ENCODE measurements at places on chromosomes 11 and 22.

DNA sequence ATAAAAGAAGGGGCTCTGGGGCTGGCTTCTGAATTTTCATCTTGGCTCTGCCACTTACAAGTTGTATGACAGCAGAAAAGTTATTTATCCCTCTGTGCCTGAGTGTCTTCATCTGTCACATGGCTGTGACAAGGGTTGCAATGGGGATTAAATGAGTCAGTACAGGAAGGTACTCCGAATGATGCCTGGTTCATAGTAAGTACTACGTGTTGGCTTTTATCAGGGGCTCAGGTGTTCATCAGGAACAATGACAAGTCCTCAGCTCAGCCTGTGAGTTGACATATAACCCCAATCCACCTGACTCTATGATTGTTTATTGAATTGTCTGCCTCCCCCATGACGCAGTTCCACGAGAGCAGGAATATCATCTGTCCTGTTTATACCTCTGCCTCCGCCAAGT lies 45.7 kb downstream of the PAMR1 start:
- DNase-seq: no peak

- no peak for DNase-seq
These were observed 160.7 kb upstream of the SEZ6L start for GRCh38 chr22:26008587-26008986.

- no peak for DNase-seq
These were observed 14.2 kb upstream of the RASD2 start for GRCh38 chr22:35526333-35526979.

- no peak for DNase-seq
These were observed 22.7 kb upstream of the IL17REL start for GRCh38 chr22:50035131-50035881.

GRCh38 chr11:57834852-57835251 lies 73.2 kb downstream of the CTNND1 start:
- DNase-seq: no peak

GRCh38 chr11:119356349-119357031 lies 10.0 kb upstream of the MFRP start:
- peak; percentile 78 for DNase-seq

DNA sequence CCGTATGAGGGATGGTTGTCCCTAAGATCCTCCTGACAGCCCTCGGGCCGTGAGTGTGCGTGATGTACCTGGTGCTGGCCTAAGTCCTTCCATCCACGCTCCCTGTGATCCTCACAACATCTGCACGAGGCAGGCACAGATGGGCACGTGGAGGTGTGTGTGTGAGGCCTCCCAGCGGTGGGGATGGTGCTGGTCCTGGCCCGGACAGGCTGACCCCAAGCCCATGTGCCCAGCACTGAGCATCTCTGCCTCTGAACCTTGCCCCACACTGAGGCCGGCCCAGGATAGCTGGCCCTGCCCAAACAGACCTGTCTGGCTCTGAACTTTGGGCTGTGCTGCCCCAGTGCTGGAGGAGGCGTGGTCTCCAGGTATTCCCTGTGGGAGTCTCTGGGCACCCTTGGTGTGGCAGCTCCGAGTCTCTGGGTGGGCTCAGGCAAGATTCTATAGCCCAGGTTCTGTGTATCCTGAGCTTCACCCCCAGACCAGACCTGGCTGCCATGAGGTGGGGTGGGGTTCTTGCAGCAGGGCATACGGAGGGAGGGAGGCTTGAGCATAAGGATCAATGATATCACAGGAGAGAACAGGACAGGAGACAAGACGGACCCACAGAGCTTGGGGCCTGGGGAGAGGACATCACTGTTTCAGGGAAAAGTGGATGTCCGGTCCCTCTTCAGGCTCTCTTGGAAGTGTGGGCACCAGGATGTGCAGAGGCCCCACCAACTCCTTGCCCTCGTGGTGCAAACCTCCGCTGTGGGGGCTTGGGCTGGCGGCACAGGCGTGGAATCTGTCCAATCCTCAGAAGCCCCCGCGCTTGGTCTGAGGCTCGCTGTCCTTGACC lies 881.8 kb downstream of the BRD1 start:
- no peak for DNase-seq

DNA sequence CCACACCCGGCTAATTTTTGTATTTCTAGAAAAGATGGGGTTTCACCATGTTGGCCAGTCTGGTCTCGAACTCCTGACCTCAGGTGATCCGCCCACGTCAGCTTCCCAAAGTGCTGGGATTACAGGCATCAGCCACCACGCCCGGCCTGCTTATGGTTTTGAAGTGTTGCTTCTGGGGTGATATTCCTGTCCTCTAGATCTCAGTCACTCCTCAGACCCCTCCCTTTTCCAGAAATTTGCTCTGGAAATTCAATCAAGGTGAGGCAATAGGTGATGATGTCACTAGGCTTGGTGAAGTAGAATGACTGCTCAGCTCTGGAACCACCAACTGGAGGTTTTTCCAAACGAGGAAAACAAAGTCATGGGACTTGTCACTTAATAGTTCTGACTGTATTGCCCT lies 36.6 kb upstream of the CREB3L1 start:
- DNase-seq: no peak

DNA sequence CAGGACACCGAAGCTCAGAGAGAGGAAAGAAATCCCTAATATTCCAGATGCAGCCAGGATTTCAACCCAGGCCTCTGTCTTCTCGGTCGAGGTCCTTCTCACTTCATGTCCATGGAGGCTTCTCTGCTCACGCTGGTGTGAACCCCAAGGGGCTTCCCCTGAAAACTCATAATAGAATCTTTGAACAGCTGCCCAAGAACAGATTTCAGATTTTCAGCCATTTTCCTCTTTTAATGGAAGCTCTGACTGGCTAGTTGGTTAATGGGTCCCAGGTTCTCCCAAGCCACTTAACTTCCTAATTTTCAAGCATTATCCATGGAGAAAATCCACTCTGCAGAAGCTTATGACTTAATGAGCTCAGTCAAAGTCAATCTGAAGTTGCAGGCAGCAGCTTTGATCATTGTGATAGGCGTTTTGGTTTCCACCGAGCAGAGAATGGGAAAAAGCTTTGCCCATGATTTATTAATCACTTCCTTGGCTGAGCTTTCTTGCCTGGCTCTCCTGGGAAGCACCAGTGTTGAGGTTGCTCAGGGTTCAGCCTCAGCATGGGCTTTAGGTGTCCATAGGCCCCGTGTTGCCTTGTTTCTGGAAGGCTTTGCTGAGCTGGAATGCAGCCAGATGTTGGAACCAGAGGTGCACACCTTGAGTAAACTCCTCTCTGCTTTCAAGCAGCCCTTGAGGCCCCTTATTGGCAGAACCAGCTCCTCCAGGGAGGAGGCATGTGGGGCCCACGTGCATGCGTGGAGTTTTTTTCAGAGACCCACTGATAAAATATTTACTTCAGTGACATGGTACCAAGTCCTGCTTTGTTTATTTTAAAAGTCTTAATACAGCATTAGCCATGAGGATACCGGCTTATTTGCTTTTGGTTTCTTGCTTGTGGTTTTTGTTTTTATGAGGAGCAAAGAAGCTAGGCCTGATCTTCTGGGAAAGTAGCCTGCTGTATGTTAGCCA lies 25.5 kb downstream of the LDLRAD3 start:
- DNase-seq: no peak

- DNase-seq: no peak
These were observed 10.3 kb downstream of the SEC14L4 start for GRCh38 chr22:30495041-30495784.

DNA sequence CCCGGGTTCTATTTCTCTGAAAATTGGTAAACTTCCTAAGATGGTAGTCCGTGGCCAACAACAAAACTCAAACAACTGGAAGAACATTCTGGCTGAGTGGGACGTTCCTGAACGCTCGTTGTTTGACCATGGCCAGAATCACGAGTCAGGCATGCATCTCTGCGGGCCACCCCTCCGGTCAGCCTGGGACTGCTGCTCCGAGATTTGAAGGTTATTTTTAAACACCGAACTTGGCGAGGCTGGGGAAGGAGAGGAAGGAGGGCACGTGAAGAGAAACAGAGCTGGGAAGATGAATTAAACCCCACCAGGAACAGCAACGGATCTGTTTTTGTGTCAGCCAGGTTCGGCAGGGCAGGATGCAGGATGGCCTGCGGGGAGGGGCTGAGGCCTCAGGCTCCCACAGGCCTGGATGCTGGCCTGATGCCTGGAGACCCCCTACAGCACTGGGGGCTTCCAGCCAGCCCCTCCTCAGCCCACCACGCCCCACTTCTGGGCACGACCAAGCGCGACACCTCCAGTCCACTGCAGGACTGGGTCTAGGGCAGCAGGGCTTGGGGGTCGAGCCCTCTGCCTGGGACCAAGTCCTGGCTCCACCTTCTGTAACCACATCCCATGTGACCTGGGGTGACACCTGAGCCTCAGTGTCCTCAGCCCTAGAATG lies 5.1 kb downstream of the SHISAL1 start:
- no peak for DNase-seq

GRCh38 chr11:63907808-63908530 lies 9.0 kb downstream of the RCOR2 start:
- DNase-seq: no peak

DNA sequence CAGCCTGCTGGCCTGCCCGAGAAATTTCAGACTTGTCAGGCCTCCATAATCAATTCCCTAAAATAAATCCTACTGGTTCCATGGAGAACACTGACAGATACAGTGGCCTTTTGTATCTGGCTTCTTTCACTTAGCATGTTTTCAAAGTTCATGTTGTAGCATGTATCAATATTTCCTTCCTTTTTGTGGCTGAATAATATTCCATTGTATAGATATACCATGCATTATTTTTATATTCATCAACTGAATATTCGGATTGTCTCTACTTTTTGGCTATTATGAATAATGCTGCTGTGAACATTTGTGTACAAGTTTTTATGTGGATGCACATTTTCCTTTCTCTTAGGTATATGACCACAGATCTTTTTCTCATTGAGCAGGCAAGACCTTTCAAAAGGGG lies 10.4 kb downstream of the SPTY2D1 start:
- DNase-seq: no peak

- DNase-seq: no peak
These were observed 1.5 kb downstream of the PTGDR2 start for GRCh38 chr11:60854140-60854846.

DNA sequence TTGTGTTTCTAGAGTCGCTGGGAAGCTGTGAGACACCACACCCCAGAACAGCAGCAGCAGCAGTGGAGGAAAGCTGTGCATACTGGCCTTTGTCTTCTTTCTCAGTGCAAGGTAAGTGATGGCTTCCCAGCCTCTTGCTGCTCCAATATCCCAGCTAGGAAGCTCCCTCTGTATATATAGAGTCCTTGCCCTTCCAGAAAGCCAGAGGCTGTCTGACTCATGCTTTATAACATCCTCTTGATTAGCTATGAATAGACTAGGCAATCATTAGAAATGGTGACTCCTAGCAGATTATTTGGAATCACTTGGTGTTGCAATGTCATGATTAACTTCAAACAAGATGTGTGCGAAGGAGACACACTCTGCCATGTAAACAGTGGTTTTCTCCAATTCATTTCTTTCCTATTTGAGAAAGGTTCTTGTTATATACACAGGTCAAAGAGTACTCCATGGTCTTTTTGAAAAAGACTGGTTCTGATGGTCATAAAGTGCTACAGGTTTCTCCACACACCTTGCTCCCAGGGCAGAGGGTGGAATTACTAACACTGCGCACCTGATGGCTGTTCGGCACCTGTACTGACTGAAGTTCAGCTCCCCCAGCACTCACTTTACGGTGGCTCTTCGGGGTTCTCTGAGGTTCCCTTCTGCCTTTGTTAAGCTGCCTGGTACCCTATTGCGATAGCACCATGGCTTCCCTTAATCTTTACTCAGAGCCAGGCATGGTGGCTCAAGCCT lies at the start of gene MMP1:
Gene MMP1, minus strand, starts transcription at position 149 of the 735 bp plus-strand sequence. Its CDS starts 68 bp downstream, at position 81.
- peak; percentile 71 for DNase-seq

DNA sequence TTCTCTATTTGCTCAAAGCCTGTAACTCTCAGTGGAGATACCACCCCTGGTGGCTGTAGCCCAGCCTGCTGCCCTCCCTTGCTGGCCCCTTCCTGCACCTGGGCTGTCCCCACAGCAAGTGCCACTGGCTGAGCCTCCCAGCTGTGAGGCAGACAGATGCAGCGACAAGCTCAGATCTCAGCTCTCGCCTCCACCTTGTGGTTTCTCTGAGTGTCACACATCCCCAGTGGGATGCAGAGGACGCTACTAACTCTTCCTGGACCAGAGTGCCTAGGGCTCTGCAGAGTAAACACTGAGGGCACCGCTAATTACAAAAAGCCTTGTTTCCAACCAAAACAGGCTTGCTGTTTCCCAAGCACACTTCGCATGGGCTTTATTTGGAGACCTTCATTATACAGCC lies 8.9 kb downstream of the YPEL1 start:
- DNase-seq: no peak

GRCh38 chr11:118215262-118215661 lies 9.5 kb downstream of the JAML start:
- no peak for DNase-seq

- no peak for DNase-seq
These were observed 68.3 kb upstream of the MYO18B start for GRCh38 chr22:25673713-25674112.

DNA sequence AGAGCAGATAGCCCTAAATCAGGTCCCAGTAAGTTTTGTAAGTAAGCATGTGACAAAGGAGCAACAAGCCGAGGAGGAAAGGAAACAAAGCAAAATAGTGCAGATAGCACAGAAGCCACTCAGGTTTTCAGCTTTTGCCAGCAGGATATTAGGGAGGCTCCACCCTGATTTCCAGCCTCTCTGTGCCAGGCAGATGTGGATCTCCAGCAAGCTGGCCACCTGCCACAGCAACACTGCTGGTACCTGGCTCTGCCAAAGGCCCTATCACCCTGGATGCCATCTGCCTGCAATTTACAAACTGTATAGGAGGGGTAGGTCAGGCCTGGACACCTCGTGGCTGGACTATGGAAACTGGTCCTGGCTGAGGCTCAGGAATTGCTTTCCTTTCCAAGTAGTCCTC lies 12.2 kb upstream of the NNMT start:
- no peak for DNase-seq
